ENCODE measurements at places on chromosomes 4 and X.

- no peak for DNase-seq
Measured at GRCh38 chr4:46073778-46074177, 50.1 kb downstream of the GABRG1 start.

DNA sequence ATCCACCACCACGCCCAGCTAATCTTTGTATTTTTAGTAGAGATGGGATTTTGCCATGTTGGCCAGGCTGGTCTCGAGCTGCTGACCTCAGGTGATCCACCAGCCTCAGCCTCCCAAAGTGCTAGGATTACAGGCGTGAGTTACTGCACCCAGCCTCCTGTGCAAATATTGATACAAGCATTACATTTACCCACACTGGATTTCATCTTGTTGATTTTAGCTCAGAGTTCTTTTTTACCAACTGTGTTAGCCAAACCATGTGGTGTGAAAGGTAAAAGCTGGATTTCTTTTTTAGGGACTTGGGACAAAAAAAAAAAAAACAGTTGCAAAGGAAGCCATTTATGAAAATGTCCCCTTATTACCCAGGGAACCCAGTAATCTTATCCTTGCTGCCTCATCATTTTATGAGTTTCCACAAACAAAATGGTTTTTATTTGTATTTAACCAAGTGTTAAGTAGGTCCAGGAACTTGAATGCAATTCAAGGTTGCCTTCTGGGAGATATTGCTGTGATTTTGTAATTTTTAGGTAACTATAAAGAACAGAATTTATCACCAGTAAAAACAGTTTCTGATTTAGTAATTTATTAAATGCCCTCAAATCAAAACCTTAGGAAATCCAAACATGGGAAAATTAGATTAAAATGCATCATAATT is 202.5 kb downstream of the PALLD start:
- DNase-seq: no peak

DNA sequence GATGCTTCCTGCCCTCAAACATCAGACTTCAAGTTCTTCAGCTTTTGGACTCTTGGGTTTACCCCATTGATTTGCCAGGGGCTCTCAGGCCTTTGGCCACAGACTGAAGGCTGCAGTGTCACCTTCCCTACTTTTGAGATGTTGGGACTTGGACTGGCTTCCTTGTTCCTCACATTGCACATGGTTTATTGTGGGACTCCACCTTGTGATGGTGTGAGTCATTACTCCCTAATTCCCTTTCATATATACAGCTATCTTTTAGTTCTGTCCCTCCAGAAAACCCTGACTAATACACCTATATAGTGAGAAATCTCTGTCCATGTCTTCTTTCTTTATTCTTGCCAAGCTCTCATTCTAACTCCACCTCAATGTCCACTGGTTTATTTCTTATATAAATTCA is 736.9 kb upstream of the HS3ST1 start:
- no peak for DNase-seq

DNA sequence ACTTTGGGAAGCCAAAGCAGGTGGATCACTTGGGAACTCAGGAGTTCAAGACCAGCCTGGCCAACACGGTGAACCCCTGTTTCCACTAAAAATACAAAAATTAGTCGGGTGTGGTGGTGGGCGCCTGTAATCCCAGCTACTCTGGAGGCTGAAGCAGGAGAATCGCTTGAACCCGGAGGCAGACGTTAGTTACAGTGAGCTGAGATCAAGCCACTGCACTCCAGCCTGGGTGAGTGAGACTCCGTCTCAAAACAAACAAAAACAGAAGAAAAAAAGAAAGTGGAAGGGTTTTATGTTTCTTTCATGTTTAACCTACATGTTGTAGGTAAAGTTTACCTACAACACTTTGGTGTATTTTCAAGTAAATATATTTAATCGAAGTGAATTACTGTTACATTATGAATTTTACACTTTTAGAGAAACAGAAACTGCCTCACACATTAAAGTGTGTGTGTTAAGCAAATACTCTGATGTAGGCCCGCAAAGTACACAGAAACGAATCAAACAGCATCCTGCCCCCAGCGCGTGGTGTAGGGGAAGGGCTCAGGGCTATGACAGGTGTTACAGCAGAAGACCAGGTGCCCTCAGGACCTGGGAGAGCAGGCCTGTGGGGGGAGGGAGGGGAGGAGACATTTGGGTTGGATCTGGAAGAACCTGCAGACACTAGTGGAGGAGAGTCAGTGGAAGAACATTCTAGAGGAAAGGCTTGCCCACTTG is 39.0 kb downstream of the PTTG2 start:
- DNase-seq: no peak

GRCh38 chr4:177311589-177311988 is 1.9 kb downstream of the NEIL3 start:
- DNase-seq: no peak

Measured in right renal cortex interstitium (tissue), 3 donors.